MM.1S (cell line): ENCODE measurements at places on chromosomes 16 and 17.
A peak's percentile ranks its signal among the peaks of the same experiment; 100 is the strongest.

DNA sequence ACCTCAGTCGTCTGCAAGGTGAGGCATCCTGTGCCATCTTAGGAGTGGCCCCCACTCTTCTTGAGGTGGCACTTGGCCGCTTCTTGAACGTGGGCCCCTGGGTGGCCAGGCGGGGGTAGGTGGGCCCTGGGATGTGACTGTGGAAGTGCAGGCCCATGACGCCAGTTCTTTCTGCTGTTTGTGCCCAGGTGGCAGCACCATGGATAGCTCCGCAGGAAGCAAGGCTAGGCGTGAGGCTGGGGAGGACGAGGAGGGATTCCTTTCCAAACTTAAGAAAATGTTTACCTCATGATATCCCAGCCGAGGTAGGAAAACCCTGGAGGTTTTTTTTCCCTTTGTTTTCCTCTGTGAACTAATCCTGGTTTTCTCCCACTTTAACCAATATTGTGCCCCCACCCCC, 19.8 kb downstream of the NMRAL1 start:
- no peak for DNase-seq

GRCh38 chr17:32820440-32820839, 56.5 kb downstream of the MYO1D start:
- DNase-seq = no peak

GRCh38 chr17:79741401-79741750, 10.6 kb downstream of the ENPP7 start:
- DNase-seq = no peak

DNA sequence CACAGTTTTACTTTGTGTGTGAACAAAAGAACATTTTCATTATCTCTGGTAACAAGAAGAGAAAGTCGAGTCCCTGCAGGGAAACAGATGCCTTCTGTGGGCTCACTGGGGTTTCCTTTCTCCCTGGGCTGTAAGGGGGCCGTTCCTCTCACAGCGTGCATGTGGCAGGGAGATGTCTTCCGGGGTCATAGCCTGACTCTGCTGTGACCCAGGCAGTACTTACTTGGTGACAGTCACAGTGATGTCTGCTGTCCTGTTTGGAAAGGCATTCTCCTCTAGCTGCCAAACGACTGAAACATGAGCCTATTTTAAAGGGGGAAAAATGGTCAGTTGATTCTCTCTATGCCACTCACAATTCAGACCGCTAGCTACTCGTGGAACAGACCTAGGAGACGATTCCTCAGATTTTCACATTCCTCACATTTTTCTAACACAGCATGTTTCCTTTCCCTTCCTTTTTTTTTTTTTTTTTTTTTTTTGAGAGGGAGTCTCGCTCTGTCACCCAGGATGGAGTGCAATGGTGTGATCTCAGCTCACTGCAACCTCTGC, 7.3 kb downstream of the HASPIN start:
- DNase-seq = no peak

- no peak for DNase-seq
Observed at GRCh38 chr16:69922200-69922599, 28.9 kb upstream of the CLEC18A start.

DNA sequence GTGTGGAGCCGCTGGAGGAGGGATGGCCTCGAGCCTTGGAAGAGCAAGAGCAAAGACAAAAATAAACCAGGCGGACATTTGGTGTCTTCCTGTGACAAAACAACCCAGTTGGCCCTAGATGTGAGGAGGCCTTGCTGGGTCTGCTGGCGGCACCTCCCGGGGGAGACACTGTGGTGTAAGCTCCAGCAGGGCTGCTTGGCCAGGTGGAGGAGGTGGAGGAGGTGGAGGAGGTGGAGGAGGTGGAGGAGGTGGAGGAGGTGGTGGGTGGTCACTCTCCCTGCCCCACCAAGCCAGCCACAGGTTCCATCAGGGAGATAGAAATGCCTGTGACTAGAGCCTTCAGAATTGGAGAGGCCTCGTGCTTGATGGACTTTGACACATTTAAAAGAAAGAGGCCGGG, 32.1 kb downstream of the DBNDD1 start:
- no peak for DNase-seq

DNA sequence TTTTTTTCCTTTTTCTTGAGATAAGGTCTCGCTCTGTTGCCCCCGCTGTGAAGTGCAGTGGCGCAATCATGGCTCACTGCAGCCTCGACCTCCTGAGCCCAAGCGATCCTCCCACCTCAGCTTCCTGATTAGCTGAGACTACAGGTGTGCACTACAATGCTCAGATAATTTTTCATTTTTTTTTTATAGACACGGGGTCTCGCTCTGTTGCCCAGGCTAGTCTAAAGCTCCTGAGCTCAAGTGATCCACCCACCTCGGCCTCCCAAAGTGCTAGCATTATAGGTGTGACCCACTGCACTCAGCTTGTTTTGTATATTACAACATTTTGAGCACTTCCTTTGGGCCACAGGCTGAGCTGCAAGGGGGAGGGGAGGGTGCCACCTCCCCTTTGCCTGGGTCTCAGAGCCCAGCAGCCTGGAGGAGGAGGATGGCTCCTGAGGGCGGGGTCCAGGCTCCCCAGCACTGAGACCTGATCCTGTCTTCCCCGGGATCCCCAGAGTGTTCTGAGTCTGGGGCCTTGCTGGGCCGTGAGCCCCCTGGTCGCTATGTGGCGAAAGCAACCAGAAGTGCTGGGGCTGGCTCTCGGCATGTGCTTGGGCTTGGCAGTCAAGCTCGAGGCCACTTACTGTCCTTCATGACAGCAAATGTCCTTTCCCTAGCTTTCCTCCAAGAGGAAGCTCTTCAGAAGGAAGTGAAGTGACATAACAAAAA, 8.1 kb downstream of the DEF8 start:
- DNase-seq = no peak

DNA sequence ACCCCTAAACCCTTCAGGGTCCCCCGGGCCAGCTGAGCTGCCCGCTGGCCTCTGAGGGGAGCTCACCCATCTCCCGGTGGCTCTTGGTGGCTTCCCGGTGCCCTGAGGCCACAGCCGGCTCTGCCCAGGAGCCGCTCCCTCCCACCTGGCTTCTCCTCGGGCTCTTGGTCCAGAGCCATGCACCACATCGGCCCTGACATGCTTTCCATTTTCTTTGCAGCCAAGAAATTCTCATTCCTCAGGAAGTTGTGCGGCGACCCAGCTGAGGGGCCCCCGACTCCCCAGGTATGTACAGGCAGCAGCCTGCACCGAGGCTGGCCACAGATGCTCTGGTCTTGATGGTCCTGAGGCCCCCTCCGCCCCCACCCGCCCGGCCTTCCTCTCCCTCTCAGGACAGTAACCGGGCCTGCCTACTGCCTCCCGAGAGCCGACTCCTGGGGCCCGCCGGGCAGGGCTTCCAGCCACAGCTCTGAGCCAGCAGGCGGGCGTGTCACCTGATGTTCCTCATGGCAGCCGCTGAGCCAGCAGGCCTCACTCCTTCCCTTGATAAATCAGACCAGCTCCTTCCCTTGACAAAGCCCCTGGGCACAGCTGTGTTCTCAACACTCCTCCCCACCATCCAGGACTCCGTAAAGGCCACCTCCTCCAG, 28.4 kb upstream of the ZFPM1 start:
- no peak for DNase-seq

GRCh38 chr16:60818465-60818864, 1217.8 kb downstream of the CDH8 start:
- DNase-seq = no peak

GRCh38 chr17:30226878-30227277, 8.6 kb downstream of the SLC6A4 start:
- no peak for DNase-seq

DNA sequence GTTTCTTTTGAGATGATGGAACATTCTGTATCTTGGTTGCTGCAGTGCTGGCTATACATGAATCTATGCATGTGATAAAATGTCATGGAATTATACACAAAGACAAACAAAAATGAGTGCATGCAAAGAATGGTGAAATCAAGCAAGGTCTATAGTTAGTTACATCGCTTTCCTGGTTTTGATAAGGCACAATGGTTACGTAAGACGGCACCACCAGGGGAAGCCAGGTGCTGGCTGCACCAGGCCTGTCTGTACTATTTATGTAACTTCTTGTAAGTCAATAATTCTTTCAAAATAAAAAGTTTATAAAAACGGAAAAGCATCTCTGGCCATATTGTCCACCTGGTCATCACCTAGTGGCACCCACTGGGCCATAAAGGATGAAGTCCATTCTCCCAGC, 46.5 kb downstream of the ARHGAP27 start:
- DNase-seq = no peak

DNA sequence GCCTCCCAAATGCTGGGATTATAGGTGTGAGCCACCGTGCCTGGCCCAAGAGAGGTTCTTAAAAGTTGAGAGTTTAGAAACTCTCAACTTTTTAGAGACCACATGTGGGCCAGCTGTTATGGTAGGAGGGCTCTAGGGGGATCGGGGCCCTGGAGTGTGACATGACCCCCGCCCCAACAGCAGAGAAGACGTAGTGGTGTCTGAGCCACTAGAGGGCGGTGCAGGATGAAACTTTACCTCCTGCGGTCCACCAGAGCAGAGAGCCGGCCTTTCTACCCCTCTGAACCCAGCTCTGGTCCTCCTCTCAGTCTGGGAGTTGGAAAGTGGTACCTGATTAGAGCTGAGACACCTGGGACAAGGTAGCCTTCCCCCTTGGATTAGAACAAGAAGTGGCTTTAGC, 7.4 kb downstream of the CDK5RAP3 start:
- DNase-seq = peak; percentile 38

DNA sequence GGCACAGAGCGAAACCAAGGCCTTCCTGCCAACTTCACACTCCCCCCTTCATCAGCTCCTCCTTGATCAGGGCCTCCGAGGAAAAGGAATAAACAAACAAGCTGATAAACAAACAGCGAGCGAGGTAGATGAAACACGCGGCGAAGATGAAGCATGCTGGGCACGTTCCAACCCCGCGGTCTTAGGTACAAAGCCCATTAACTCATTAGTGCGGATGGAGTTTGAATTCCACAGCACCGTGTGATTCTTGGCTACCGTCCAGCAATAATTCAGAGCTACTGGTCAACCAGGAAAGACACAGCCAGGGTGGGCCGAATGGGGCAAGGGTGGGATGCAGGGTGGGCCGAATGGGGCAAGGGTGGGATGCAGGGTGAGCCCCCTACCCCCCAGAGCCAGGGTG, 67.3 kb downstream of the RBFOX3 start:
- no peak for DNase-seq

DNA sequence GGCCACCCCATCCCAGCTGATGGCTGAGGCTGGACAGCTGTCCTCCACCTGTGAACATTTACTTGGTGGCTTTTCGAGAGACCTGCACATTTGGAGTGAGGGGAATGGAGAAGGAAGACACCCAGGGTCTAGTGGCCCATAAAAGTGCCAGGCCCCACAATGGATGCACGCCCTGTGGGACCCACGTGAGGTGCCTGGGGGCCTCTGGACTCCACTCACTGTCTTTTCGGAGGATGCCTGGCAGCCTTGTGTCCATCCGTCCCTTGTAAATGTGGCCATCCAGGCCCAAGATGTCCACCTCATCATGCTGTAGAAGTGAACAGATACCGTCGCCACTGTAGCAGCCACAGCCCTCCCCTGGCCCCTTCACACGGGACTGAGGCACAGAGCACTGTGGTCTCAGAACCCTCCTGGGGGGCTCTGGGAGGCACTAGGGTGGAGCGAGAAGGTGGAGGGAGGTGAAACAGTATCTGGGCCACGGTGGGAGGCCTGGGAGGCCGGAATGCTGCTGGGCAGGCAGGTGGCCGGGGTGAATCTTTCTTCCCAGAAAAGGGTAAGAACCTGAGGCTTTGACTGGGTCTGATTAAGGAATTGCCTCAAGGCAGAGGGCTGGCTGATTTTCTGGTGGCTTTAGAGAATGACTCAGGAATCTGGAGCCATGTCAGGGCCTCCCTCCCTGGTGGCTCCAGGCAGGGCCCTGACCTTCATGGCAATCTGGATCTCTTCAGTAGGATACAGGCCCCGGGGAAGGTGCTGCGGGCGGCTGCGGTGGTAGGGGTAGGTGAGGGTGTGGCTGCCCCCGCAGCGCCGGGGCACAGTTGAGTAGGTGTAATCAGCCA, 11.5 kb downstream of the UBALD2 start:
- no peak for DNase-seq

DNA sequence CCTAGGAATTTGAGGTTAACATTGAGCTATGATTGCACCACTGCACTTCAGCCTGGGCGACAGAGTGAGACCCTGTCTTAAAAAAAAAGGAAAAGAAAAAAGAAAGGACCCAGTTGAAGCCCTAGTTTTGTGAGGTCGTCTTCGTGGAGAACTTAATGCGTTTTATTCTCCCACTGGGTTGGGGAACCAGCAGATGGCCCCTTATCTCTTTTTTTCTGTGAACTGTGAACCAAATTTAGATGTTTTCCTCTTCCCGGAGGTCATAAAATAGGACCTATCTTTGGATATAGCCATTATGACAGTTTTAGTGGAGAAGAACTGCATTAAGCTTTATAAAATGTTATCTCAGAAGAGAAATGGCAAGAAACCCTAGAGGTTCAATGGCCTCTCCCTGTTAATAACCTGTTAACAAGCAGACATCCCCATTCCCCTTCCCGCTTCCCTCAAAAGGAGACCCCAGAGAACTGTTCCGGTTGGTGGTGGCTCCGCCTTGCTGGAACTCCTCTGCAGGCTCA, 23.5 kb downstream of the KIAA0513 start:
- no peak for DNase-seq

DNA sequence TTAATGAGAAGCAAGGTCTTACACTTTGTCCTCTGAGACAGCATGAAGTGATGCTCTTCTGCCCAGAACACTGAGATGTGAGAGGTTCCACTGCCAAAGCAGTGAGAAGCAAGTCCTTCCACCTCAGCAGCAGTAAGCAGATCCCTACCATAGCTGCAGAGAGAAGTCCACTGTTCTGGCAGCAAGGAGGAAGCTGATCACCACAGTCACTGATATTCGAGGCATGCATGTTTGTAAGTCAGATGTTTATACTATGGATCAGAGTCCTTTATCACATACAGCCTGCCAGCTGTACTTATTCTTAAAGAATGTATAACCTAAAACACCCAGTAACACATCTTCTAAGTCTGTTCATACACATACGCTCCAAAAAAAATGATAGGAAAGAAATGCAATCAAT, 18.2 kb upstream of the METTL2A start:
- DNase-seq = no peak
